Ammon's horn (tissue), 1 donor: ENCODE measurements at places on chromosomes 1 and 21.

- DNase-seq = no peak
These were observed 168.9 kb upstream of the HOOK1 start for GRCh38 chr1:59645893-59646292.

DNA sequence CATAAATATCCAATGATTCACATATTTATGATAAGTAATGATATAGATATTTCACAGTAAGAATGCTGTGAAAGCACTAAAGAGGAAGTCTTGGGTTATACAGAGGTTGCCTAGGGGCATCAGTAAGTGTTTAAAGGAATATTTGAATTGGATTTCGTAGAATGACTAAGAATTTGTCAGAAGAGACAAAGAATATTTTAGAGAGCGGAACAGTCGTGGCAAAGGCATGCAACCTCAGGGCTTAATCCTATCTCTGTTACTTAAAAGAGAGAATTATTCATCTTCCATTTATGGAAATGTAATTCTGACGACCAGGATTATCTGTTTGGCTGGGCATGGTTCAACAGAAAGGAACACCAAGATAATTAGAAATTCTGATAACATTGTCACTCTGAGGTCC, 171.9 kb upstream of the NR5A2 start:
- no peak for DNase-seq

GRCh38 chr1:145806408-145806807, 17.5 kb downstream of the RNF115 start:
- DNase-seq = no peak

DNA sequence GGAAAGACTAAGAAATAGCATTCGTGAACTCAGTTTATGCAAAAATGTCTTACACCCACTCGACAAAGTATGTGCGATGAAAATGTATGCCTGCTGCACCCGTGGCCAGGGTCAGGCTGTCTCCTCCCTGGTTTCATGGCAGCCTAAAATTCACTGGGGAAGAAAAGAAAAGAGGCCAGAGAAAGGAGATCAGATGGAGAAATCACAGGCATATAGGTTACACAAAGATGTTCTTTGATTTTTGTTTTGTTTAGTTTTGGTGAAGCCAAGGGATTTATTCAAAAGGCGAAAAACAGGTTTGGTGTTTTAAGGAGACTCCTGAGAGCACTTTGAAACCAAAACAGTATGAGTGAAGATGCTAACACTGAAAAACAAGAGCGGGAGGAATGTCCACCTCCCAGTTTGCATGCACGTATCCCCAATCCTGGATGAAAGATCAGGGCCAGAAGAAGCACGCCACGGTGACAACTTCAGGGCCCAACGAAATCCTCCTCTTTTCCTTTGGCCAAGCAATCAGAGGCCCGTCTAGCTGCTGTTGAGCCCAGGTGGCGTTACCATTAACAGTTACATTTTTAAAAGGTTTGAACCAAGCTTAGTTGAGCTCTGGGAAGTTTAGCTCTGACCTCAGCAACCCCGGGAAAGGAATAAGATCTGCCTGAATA, 992 bp upstream of the SSX2IP start:
- DNase-seq = no peak

DNA sequence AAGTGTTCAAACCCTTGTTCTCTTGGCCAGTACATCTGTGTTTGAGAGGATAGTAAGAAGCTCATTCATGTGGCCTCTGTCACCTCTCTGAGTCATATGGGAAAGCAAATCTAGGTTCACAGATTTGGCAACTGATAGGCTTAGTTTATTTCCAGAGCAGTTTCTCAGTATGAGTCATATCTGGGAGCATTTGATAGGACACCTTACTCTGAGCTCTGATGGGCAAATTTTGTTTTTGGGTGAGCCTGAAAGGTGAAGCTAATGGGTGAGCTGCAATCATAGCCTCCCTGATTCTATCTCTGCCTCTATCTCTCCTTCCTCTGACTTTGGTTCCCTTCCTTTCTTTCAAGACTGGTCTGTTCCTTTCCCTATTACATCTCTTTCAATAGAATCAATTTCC, 134.4 kb downstream of the S1PR1 start:
- no peak for DNase-seq

DNA sequence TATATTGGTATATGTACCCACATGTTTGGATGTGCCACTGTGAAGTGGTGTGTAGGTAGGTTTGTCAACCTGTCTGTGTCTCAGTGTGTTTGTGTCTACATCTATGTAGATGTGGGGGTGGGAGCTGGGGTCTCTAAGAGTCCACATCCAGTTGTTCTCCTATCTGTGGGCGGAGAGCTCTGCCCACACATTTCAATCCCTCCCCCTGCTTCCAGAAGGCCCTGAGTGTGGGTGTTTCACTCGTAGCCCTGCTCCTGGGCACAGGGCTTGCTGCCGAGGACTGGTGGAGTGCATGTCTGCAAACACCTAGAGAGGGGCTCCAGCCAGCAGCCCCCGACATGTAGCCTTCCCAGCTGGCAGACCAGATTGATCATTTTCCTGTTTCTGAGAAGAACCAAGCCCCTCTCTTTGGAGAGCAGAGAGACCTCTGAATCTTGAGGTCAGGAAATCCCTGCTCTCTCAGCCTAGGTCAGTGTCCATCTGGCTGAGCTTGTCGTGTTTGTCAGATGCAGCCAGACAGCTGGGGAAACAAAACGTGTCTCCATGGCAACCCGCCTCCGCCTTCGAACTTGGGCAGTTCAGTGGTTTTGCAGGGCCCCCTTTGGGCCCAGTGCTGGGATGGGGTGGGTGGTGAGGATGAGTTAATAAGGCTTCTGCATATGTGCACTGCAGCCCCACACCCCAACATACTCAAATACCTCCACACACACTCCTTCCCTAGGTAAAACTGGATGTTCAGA, 31.2 kb upstream of the SYNC start:
- DNase-seq = no peak

DNA sequence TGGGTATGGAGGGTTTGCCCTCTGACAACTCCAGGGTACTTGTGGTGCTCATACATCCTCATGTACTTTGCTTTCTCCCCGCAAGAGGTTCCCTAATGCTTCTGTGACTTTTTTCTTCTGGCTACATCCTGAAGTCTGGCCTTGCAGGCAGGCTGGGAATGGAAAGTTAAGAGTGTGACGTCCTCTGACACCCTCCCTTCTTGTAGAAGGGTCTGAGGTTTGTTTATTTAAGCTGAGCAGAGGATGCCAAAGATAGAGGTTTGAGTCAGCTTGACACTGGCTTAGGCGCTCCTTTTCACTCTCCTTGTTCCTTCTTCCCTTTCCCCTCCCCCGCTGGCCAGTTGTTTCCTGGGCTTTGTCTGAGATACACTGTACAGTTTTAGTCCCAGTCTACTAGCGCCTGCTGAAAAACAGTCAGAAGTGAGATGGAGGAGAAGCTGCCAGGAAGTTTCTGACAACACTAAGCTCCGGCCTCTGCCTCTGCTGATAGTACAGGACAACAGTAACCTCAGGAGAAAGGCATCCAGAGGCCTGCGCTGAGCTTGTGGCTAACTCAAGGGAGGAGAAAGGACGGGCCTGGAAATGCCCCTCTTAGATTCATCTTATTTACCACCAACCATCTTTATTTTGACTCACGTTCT, at the start of gene MACF1:
TSS of gene MACF1 (plus strand) at position 255 of the 641 bp plus-strand sequence. CDS start at position 583, 328 bp downstream.
- DNase-seq = peak; percentile 73

DNA sequence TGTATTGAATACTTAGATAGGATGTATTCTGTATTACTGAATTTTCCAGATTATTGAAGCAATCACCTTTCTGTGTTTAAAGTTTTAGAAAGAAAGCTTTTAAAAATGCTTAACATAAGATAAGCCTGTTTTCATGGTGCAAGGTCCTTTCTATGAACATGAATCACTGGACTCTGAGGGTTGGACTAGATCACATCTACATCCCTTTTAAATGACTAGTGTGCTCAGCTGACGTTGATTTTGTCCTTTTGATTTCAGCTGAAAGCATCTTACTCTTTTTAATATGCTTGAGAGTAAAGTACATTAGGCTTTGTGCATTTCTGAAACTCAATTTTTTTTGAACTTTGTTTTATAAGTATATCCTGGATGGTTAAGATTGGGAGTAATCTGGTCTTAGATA, 16.2 kb downstream of the MIER1 start:
- no peak for DNase-seq
